ENCODE measurements at places on chromosomes 1 and 21.

DNA sequence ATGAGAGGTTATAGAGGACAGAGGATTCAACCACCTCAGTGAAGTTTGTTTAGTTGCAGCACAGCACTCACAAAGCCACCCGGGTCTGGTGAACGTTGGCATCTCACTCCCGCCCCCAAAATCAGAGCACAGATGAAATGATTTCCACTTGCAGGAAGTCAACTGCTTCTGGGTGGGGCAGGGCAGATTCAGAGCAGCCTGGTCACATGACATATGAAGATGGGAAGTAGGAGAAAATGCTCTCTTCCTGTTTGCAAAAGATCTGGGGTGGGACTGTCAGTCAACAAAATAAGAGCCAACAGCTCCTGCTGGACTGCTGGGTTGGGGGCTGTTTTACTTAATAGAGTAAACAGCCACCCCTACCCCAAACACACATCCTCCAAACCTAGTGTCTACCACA is 43.2 kb downstream of the LRRC71 start:
- no peak for DNase-seq

GRCh38 chr1:185468626-185469025 is 151.6 kb upstream of the IVNS1ABP start:
- DNase-seq, result no peak

GRCh38 chr1:183932412-183932811 is 105.1 kb downstream of the COLGALT2 start:
- DNase-seq, result no peak

GRCh38 chr1:234969011-234969441 is 159.6 kb downstream of the TOMM20 start:
- DNase-seq, result no peak

DNA sequence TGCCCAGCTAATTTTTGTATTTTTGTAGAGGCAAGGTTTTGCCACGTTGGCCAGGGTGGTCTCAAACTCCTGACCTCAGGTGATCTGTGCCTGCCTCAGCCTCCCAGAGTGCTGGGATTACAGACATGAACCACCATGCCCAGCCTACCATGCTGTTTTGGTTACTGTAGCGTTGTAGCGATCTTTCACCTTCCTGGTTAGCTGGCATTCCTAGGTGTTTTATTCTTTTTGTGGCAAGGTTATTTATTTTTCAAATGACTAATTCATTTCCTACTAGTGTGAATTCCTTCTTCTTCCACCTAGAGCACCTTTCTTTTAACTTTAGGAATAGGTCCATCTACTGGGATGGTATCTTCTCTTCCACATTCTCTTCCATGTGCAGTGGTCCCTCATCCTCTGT is 29.3 kb downstream of the TMEM200B start:
- no peak for DNase-seq

- DNase-seq, result no peak
Observed at GRCh38 chr1:214638459-214638807, 35.4 kb downstream of the CENPF start.

- no peak for DNase-seq
Observed at GRCh38 chr21:44532712-44533111, 7.3 kb downstream of the KRTAP10-1 start.

- DNase-seq, result peak; percentile 14
Observed at GRCh38 chr1:215992620-215993019, 425.5 kb downstream of the KCTD3 start.

DNA sequence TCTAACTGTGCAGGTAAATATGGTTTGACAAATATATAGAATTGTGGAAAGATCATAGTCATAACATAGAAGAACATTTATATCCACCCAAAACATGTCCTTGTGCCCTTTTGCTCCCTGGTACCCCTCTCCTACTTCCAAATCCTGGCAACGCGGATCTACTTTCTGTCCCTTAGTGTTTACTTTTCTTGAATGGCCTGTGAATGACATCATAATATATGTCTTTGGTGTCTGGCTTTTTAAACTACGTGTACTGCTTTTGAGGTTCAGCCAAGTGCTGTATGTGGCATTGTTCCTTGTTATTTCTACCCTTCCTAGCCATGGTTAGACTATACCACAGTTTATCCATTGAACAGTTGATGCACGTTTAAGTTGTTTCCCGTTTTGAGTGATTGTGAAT is 155.6 kb downstream of the SDCCAG8 start:
- no peak for DNase-seq

GRCh38 chr1:40711465-40712404 is 20.2 kb downstream of the NFYC start:
- no peak for DNase-seq

DNA sequence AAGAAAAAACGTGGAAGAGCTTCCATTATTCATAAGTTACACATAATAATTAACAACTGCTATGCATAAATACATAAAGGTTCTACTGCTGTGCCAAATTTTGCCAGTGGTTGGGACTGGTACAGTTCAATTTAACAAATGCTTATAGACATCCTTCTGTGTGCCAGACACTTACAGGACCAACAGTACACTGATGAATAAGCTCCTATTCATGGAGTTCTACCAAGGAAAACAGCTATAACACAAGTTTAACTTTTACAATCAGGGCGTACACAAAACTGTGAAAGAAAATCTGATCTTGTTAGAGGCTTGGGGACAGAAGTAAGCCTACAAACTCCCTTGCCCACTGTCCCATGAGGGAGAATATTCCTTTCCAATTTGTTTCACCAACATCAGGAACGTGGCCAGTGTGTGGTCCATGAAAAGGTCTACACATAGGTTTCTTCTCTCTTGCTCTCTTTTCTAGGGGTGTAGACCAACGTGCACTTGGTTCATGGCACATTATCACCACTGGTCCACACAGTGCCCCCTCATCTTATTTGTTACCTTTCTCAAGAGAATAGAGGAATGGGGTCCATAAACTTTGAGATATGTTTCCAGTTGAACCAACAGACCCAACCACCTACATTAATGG is 10.1 kb downstream of the NRIP1 start:
- DNase-seq, result no peak

DNA sequence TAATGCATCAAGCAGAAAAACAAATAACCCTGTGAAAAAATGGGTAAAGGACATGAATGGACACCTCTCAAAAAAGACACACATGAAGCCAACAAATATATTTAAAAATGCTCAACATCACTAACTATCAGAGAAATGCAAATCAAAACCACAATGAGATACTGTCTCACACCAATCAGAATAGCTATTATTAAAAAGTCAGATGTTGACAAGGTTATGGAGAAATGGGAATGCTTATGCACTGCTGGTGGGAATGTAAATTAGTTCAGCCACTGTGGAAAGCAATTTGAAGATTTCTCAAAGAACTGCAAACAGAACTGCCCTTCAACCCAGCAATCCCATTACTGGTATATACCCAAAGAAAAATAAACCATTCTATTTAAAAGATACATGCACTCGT is 86.6 kb upstream of the TNFSF4 start:
- DNase-seq, result no peak

GRCh38 chr1:54493608-54494007 is 54.4 kb upstream of the ACOT11 start:
- no peak for DNase-seq

DNA sequence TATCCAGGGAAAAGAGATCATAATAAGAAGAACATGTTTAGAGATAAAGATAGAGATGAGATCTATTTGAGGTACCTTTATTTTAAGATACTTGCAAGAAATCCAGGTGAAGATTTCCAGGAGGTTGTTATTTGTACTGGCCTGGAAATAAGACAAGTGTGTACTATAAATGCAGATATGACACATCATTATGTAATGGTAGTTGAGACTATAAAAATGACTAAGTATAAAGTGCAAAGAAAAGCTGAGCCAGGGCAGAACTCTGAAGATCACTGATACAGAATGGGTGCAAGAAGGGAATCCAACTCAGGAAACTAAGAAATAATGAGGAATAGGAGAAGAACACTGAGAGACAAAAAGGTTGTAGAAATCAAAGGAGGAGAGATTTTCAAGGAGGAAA is 378.2 kb upstream of the PBX1 start:
- DNase-seq, result no peak

- DNase-seq, result no peak
Observed at GRCh38 chr21:38806153-38806941, 618 bp downstream of the ETS2 start.

GRCh38 chr1:220803401-220804201 is 16.9 kb downstream of the MTARC1 start:
- no peak for DNase-seq

- DNase-seq, result no peak
Observed at GRCh38 chr21:26397545-26397944, 175.5 kb downstream of the CYYR1 start.

GRCh38 chr1:206699000-206699586 is 14.4 kb downstream of the MAPKAPK2 start:
- no peak for DNase-seq

DNA sequence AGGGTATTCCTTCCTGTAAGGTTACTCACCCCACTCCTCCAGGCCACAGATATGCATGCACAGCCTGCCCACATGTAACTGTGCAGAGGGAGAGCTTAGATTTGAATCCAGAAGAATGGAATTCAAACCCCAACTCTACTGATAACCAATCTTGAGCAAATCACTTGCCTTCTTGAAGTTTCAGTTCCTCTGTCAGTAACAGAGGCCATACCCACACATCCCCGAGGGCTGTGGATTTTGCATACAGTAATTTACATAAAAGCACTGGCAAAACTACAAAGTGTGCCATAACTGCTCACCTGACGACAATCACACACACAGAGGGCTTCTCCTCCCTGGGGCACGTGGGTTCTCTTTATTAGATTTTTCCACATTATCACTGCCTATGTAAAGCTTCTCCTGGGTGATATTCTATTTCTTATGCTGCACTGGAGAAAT is 18.6 kb downstream of the CD247 start:
- no peak for DNase-seq

GRCh38 chr1:181936269-181936668 is 125.2 kb downstream of the ZNF648 start:
- no peak for DNase-seq

DNA sequence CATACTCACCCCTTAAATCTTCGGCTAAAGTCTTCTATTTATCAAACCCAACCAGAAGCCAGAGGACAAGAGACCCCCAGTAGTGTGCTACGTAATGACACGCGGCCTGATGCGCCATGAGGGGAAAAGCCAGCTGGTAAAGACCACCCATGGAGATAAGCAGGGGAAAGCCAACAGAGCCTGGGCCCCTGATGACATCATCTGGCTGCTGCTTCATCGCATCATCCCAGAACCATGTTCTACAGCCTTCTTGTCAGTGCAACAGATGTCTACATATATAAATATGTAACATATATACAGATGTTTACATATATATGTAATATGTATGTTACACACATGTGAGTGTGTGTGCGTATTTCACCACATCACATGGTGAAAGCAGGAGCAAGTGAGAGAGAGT is 81.7 kb upstream of the VANGL1 start:
- DNase-seq, result no peak

- DNase-seq, result no peak
Observed at GRCh38 chr21:25742900-25743299, 8.1 kb downstream of the GABPA start.

DNA sequence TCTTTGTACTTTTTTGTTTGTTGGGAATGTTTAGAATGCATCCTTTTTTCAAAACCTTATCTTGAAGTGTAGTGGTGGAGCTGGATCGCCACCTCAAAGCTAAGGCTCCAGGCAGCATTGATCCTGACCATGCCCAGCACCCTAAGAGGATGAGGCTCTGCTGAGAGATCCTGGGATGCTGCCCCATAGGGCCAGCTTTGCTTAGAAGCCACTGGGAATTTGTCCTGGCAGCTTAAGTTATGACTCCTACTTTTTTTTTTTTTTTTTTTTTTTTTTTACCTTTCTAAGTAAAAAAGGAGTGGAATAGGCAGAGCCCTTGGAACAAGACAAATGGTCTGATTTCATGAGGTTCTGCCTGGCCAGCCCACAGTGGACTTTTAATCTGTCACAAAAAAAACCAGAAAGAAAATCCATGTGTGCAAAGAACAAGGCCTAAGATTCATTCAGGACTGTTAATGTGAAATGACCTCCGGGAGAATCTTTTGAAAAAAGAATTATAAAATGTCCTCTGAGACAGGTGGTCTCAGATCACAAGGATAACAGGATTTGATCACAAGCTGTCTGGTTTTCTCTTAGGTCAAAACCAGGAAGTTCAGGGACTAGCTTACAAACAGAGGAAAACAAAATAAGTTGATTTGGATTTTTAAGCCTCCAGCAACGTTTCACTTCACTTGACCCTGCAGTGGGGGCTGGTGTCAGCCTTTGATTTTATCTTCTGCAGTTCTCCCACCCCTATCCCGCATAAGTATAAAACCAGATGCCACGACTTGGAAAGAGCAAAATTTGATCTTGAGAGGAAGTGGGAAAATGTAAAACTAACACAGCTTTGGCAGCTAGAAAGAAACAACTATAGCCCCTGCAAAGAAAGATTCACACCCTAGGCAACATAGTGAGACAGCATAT is 25.9 kb upstream of the RAP1A start:
- no peak for DNase-seq

- no peak for DNase-seq
Observed at GRCh38 chr1:1599030-1599934, 653 bp downstream of the FNDC10 start.

DNA sequence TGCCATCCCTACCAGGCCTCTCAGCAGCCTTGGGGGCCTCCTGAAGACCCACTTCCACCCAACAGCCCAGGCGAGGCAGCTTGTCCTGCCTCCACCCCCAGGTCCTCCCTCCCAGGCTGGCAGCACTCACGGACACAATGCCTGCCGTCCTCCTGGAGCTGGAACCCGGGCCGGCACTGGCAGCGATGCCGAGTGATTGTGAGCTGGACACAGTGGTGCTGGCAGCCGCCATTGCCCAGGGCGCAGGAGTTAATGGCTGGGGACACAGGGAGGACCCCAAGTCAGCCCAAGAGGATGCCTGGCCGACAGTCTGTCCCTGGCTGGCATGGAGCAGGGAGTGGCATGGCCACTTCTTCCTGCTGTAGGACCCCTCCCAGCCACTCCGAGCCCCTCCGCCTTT is 60.8 kb downstream of the ARHGEF16 start:
- no peak for DNase-seq

GRCh38 chr1:2163205-2163604 is 31.4 kb downstream of the FAAP20 start:
- DNase-seq, result no peak

GRCh38 chr1:114089502-114090138 is 64.0 kb downstream of the SYT6 start:
- DNase-seq, result no peak

DNA sequence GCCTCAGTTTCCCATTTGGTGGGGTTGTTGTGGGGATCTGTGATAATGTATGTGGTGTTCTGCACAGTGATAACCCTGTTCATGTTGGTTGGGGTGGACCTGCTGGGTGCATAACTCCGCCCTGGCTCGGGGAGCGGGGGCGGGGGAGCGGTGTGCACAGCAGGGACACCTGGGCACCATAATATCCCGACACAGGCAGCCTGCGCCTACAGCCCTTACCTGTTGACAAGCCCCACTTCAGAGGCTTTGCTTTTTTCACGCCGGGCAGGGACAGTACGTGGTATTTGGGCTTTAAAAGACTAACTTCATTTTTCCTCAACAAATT is 48.0 kb upstream of the ACOT11 start:
- no peak for DNase-seq

GRCh38 chr1:179951383-179952144 is 3.0 kb upstream of the CEP350 start:
- no peak for DNase-seq

Data from HFF-Myc (cell line).